ENCODE measurements at places on chromosomes 13 and 19.
A peak's percentile ranks its signal among the peaks of the same experiment; 100 is the strongest.

DNA sequence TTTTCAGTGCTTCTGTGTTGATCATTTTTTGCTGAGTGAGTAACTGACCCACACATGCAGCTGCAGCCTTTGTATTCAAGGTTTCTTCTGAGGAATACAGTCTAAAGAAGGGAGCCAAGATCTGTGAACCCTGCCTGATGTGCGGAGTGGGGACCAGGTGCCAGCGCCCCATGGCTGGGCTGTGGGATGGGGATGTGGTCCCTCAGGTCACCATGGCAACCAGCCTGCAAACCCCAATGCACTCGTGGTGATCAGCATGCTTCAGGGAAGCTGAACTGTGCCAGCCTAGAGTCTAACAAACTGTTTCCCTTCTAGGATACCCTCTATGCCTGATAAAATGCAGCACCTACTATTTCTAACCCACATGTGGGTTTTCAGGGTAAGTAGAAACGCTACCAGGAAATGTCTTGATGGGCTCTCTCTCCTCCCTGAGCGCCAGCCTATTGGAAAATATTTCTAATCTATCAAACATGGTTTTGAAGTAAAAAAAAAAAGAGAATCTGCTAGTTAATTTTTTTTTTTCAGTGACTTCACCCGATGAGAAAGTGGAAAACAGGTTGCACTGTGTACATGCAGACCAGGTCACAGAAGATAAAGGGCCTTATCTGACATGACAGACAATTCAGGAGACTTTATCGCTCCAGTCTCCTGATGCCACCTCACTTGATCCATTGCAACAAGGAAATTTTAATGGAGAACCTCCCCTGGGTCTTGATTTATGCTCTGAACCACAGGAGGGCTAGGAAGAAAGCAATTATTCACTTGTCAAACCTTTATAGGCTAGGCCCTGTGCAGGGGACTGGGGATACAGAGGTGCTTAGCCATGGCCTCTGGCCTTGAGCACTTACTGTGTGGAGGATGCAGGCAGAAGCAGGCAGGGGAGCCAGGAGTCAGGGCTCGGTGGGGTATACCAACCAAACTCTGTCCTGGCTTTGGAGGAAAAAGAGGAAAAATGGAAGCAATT is 51.1 kb downstream of the RASL11A start:
- DNase-seq = no peak

GRCh38 chr19:33366127-33366526 is 7.4 kb upstream of the CEBPG start:
- DNase-seq = no peak

DNA sequence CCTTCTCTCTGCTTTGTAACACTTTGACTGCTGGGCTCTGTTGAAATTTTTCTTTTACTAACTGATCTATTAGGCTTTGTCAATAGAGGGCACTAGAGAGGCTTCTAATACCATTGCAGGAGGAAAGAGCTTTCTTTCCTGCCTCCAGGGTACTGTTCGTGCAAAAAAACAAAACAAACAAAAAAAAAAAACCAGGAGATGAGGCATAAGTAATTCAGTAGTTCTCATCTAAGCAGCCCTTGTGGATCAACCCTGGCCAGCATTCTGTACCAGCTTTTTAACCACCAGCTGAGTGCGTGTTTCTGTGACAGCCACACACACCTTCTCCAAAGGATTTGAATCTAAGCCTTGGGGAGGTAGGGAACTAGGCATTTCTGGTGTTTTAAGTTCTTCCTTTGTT is 1707.6 kb upstream of the SLC10A2 start:
- DNase-seq = peak; percentile 79

DNA sequence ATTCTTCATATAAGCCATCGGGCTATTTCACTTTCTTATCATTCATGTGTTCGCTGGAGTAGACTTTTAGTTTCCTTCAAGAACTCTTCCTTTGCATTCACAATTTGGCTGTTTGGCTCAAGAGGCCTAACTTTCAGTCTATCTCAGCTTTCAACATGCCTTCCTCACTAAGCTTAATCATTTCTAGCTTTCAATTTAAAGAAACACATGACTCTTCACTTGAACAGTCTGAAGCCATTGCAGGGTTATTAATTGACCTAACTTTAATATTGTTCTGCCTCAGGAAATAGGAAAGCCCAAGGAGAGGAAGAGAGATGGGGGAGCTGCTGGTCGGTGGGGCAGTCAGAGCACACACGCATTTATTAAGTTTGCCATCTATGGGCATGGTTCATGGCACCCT is 158.1 kb downstream of the SUCLA2 start:
- DNase-seq = no peak
